Activated T-cell treated with anti-CD3 and anti-CD28 coated beads, Interleukin-2, amount 50 U/mL, for 4 hours (primary cell): ENCODE measurements at places on chromosomes 6 and 20. TPM values are rescaled to one million over a fixed set of nuclear protein-coding genes. Genes with fewer than 3 reads are reported as not detected.

The C4B gene
- total RNA-seq: 4.9 TPM

GRCh38 chr6:163842467-163842866 is 427.9 kb downstream of the QKI start:
- no peak for DNase-seq

GRCh38 chr20:34927736-34928135 is 27.9 kb downstream of the GSS start:
- no peak for DNase-seq

GRCh38 chr6:42679358-42679757 is 43.0 kb downstream of the PRPH2 start:
- DNase-seq: no peak

DNA sequence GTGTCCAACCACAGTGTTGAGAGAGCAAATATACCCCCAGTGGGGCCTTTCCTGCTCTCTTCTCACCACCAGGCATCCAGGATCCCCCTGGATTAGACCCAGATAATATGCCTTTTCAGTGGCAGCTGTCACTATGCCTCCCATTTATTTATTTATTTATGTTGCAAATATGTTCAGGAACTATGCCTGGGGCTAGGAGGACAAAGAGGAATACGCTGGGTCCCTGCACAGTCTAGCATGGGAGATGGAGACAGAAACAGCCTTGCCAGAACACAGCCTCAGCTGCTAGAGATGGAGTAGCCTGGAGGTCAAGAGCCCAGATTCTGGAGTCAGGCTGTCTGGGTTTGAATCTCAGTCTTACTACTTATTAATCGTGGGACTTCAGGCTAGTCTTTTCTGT is 74.6 kb upstream of the LRFN2 start:
- DNase-seq: no peak

- DNase-seq: no peak
These were observed 231.0 kb downstream of the TBXT start for GRCh38 chr6:165936660-165937059.

DNA sequence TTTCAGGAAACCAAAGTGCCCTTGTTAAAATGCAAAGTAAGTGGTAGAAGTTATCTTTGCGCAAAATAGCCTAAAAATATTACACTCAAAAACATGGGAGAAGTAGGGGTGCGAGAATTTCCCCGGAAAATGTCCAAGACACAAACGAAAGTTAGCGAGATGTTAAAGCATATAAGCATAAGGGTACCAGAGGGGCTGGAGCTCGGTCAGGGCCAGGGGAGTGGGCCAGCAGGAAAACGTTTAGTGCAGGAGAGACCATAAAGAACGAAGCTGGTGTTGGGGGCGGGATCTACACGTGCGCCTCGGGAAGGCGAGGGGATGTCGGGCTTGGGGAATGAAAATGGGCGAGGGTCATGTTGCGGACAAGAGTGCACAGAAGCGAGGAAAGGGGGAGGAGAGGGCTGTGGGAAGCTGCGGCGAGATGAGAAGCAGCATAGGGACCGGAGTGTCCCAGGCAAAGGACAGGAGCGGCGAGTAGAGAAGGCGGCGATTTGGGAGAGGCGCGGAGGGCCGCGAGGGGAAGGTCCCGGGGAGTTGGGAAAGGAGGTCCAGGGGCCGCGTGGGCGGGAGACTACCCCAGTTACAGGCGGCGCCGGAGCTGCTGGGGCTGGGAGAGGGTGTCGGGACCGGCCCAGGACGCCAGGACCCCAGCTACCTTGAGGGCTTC is 600 bp downstream of the XPO5 start:
- peak; percentile 31 for DNase-seq

DNA sequence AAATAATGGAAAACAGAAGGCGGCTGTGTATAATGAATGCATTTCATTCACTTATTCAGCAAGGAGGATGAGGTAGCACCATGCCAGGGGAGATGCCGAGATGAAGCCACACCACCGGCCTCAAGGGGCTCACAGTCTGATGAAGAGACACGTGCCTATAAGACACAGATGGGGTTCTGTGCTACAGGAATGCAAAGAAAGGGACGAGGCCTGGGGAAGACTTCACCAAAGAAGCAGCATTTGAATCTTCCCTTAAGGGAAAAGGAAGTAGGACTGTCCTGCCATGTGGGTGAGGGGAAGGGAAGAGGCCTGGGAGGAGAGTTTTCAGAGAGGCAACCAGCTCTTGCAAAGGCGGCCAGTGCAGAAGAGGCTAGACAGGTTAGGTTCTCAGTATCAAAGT is 98.9 kb downstream of the PSMG4 start:
- DNase-seq: no peak

DNA sequence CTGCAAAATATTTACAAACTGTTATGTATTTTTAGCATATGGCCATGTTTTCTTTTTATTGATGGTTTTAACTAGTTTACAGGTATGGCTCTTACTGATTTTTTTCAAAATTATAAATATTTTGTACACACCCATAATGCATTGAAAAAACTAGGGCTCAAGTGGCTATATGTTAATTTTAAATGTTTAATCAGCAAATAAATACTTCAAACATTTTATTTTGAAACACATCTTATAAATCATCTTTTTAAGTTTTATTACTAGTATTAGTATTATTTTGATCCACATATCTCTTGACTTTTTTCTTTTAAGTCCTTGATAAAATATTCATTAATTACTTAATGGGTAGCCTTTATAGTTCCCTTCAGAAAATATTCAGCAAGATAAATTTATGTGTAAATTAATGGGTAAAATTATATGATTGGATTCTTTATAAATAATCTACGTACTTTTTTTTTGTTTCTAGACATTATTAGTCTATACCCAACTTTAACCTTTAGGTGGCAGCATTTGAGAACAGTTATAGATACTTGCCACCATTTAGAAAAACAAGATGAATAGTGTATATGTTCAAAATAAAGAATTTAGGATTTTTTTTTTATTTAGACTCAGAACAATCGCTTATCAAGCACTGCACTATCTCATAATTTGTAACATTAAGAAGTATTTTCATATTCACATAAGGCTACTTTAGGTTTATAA is 241.9 kb downstream of the ADGRB3 start:
- no peak for DNase-seq

The ENPP5 gene
- total RNA-seq: not detected

- no peak for DNase-seq
These were observed 33.4 kb upstream of the ELMO2 start for GRCh38 chr20:46439837-46440236.

- peak; percentile 36 for DNase-seq
These were observed 44.2 kb upstream of the SUPT3H start for GRCh38 chr6:45421709-45422502.

- no peak for DNase-seq
These were observed 3.2 kb upstream of the MCCD1 start for GRCh38 chr6:31525553-31525931.

The EYA4 gene
- total RNA-seq: not detected

The BMP7 gene
- total RNA-seq: not detected

The PSMB8 gene
- 343 TPM for total RNA-seq

The PRSS35 gene
- not detected for total RNA-seq

The PSORS1C2 gene
- total RNA-seq: not detected

- no peak for DNase-seq
These were observed 15.3 kb downstream of the VEGFA start for GRCh38 chr6:43785220-43785752.

The UNC5CL gene
- total RNA-seq: 1.4 TPM

DNA sequence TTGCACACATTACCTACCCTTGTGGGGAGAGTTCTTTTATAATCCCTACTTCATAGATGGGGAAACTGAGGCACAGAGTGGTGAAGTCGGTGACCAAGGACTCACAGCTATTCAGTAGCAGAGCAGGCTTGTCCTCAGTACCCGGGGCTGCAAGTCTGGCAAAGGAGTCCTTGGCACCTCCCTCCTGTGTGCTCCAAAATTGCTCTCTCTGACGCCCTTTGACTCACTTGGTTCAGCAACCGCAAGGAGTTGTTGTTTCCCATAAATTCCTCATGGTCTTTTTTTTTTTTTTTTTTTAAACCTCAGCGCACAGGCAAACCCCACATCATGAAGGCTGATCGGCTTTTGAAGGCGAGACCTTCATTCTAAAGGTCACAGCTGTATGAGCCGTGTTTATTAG is 143.2 kb downstream of the CEBPB start:
- no peak for DNase-seq

- DNase-seq: no peak
These were observed 152.7 kb downstream of the LY86 start for GRCh38 chr6:6741264-6741663.

GRCh38 chr6:47853766-47854165 is 71.9 kb downstream of the OPN5 start:
- no peak for DNase-seq

DNA sequence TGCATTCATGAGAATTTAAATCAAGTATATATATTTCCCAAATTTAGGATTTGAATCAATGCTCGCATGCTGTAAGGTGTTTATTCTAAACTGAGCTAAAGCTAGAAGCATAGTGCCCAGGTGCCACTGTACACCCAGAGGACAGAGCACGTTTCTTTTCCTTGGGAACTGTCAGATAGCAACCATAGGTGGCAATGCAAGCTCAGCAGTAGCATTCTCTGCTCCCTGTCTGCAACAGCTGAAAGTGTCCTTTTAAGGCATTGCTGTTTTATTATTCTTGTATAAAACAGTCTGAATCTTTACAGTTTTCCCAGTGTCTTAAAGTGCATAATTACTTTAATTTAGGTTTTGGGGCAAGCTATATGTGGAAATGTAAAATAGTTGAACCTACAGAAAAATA is 443.4 kb upstream of the MMS22L start:
- no peak for DNase-seq

- peak; percentile 57 for DNase-seq
These were observed 7.2 kb downstream of the HLA-G start for GRCh38 chr6:29834564-29835436.

The TAAR1 gene
- total RNA-seq: not detected

DNA sequence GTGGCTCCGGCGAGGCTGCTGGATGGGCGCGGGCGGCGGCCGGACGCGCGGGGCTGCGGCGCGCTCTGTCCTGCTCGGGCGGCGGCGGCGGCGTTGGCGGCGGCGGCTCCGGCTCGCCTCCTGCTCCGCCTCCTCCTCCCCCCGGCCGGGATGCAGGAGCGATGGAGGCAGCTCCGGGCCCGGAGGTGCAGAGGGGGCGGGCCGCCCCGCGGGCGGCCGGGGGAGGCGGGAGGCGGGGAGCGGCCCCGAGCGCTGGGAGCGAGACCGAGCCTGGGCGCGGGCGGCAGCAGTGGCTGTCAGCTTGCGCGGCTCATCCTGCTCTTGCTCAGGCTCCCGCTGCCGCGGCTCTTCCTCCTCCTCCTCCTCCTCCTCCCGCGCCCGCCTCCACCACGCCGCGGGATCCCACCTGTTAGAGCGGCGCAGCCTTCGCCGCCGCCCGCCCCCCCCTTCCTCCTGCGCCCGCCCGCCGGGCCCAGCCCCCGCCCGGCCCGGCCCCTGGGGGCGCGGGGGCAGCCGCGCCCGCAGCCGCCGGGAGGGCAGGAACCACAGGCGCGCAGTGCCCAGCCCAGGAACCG is at the start of gene NOL4L:
TSS of gene NOL4L (minus strand) at position 323 of the 575 bp plus-strand sequence. CDS start 443 bp downstream, outside the sequence.
- DNase-seq: peak; percentile 48

The PNPLA1 gene
- not detected for total RNA-seq

- DNase-seq: no peak
These were observed 88.8 kb upstream of the NFATC2 start for GRCh38 chr20:51631011-51631950.

The LY6G5C gene
- 2.3 TPM for total RNA-seq

DNA sequence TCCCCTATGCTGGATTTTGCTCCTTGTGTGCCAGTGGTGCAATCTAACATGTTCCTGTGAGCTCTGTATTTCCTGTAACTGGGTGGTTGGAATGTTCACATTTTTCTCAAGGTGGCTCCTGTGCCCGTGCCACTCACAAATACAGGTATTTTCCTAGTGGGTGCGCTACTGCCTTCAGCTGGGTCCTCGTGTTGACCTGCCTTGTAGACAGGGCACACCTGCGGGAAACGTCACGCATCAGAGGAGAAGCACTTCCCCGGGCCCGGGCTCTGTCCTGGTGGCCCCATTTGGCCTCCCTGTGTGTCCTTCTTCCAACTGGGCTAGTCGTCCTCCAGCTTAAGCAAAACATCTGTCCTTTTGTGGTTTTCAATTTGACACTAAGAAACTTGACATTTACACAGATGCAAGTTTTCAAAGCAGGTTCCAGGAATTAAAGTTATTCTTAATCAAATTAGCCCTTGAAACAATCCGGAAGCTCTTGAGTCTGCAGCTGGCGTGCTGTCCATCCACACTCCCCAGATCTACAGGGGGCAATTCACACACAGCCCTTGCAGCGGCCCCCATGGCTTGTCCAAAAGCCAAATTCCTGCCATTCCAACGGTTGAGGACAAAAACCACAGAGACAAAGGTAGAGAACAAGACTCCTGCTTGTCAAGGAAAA is 275.1 kb downstream of the CDC5L start:
- DNase-seq: no peak

DNA sequence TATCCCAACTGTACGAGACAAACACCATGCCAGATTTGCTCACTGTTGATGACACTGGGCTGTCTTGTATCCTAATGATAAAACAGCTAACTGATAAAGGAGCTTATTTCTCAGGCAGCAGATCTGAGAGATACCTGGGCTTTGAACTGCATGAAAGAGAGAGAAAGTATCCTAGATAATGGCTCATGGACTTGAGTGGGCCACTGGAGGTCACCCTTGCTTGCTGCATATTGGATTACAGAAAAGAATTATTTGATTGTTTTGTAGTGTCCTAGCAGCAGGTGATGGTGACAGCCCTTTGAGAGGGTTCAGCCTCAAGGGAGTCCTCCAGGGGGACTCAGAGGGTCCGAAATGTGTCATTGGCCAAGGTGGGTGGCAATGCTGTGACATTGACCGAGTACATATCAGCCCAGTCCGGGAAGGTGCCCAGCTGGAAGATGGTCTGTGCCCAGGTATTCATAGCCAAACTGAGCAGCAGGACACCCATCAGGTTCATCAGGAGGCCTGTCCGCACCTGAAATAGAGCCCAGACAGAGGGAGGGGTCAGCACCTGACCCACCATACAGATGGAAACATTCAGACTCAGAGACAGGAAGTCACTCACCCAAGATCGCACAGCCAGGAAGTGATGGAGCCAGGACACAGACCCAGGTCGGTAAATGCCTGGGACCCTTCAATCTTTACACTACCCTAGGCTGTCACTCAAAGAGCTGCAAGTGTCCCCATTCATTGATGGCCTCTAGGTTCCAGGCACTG is 9.4 kb upstream of the OCSTAMP start:
- DNase-seq: no peak

DNA sequence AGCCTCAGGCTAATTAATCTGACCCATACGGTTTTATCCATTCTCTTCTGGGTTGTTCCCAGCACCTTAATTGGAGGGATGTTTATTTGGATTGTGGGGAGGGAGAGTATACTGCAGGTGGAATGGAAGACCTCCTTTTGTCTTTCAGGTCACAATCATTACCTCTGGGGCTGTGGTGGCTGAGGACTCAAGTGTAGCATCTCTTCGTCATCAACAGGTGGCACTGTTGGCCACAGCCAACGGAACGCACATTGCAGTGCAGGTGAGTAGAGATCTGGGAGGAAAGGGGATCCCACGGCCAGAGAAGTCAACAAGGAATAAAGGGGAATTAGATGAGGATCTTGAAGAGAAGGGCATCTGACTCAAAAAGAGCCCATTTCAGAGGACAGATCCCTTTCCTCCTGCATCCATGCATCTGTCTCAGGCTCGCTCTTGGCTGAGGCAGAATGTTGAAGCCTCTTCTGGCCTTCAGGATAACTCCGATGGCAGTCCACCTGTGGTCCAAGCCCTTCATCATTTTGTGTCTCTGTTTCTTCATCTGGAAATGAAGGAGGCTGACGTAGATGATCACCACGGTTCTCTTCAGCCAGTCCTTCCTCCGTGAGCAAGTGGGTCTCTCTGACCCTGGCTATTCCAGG is 3.2 kb upstream of the DEF6 start:
- DNase-seq: peak; percentile 47

The PRIM2 gene
- 27.8 TPM for total RNA-seq

GRCh38 chr6:126156973-126157372 is 170.6 kb downstream of the TRMT11 start:
- DNase-seq: no peak
